Stimulated activated CD4-positive, alpha-beta T cell treated with anti-CD3 and anti-CD28 coated beads, Interleukin-2, amount 100 ng/mL, for 4 hours (primary cell): ENCODE measurements at places on chromosomes 7 and 10.
A peak's percentile ranks its signal among the peaks of the same experiment; 100 is the strongest.

DNA sequence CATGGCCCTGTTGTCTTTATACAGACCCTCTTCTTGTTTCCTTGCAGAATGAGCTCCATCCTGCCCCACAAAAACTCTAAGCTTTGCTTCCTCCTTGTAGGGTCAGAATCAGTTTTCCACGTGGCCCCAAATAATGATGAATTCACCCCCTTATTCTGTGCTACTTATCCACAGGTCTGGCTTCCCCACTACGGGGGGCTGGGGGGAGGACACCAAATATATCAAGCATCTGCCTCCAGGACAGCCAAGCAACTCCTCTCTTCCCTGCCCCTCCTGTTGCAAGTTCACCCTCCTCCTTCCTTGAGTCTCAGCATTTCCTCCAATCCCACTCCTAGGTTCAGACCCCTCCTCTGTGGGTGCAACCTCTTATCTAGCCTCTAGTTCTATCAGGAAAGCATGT is 743.3 kb downstream of the GRID1 start:
- no peak for DNase-seq

- no peak for DNase-seq
Measured at GRCh38 chr7:49297958-49298357, 373.6 kb downstream of the CDC14C start.

- DNase-seq = no peak
Measured at GRCh38 chr10:5951167-5951711, 26.1 kb downstream of the IL15RA start.

- DNase-seq = no peak
Measured at GRCh38 chr7:3200504-3200903, 100.5 kb upstream of the SDK1 start.

DNA sequence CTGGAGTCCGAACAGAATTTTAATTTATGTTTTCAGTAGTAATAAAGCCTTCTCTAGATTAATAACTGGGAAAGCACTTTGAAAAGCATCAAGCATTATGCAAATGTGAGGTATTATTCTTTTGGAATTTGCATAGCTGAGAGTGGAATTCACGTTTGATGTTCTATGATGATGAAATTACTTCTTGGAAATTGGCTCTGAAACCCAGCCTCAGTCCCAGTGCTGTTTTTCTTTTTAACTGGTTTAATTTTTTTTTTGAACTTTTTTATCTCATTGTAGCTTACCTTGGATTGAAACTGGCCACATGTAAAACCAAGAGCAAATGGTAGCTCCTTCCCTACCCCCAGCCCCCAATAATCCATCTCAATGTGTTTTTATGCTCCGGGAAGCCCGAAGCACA is 1.2 kb downstream of the TBXAS1 start:
- DNase-seq = no peak

DNA sequence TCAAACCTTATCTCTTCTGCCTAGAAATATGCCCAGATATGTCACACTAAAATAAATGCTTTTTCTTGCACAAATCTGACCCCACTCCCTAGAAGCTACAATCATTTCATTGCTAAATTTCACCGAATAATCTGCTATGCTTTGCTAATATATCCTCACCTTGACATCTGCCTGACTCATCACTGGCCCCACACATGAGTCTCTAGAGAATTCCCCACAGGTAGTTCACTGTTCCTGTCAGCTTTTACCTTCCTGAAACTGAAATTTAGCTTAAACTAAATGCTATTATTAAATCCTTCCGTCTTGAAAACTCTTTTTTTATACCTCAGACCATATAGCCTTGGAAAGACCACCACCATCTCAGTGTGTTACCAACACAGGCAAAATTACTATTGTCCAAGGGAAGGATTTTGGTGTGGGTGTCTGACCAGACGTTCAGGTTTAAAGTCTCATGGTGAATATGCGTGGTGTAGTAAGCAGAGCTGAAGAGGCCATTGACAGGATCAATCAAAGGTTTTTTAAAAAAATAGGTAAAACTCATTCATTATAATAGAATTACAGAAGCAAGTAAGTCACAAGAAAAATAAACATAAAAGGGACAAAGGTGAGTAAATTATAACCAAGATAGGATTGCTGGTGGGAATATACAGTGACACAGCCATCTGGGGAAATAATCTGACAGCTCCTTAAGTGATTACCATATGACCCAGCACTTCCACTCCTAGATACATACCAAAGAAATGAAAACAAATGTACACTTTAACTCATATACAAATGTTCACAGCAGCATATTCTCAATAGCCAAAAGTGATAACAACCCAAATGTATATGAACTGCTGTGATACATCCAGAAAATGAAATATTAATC is 173.5 kb downstream of the KMT2E start:
- no peak for DNase-seq

GRCh38 chr10:49397036-49397999 is 1.4 kb upstream of the DRGX start:
- DNase-seq = no peak

- DNase-seq = no peak
Measured at GRCh38 chr7:132141109-132141508, 435.2 kb downstream of the PLXNA4 start.

GRCh38 chr10:125101049-125101448 is 59.3 kb downstream of the CTBP2 start:
- DNase-seq = no peak

DNA sequence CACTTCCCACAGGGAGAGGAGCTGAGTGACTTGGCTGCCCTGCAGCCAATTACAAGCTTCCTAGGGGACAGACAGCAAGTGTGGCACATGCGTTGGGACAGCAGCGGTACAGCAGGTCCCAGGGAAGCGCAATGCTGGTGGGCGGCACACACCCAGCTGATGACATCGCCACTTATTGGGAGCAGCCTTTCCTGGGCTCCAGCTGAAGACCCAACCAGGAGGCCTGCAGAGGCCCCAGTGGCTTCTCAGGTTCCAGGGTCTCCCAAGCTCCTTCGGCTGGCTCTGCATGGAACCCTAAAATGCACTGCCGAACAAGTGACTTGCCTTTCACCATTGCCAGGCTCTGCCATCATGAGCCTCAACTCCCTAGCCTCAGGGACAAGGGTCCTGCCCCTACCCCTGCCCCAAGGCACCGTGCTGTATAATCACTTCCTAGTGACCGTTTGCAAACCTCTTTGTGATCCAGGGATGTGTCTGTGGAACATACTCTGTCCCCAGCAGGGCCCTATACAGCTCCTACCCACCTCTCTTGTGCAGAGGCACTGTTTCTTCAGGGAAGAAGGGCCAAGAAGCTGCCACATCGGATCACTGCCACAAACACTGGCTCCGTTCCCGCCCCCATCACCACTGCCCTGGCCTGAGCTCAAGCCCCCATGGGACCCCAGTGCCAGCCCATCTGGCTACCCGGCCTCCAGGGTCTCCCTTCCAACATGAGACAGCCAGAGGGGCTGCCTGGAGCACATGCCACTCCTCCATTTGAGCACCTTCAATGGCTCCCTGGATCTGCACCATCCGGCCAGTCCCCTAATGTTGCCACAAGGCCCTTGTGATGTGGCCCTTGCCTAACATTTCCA is 19.3 kb upstream of the SLIT1 start:
- DNase-seq = no peak

- no peak for DNase-seq
Measured at GRCh38 chr7:116710764-116711452, 38.9 kb downstream of the MET start.

GRCh38 chr10:11042357-11042756 is 24.7 kb downstream of the CELF2 start:
- no peak for DNase-seq

GRCh38 chr7:36986511-36986933 is 262.2 kb upstream of the AOAH start:
- DNase-seq = no peak

GRCh38 chr7:106187613-106188350 is 75.7 kb upstream of the SYPL1 start:
- no peak for DNase-seq

- no peak for DNase-seq
Measured at GRCh38 chr7:26153823-26154783, 2.1 kb downstream of the NFE2L3 start.

DNA sequence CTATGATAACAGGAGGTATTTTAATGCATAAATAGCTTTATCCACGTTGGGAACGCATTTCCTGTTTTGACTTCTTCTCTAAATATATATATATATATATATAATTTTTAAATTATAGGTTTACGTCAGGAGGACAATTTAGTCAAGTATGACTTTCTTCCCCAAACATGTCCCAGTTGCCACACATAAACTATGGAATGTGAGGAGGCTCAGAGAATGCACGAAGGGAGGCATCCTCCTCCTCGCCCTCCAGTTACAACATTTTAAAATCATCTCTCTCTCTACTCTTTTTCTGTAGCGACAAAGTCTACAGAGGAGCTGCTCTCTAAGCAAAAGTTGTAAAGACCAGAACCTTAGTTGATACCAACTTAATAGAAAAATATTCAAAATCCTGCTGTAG is 106.9 kb upstream of the LYZL1 start:
- DNase-seq = no peak

DNA sequence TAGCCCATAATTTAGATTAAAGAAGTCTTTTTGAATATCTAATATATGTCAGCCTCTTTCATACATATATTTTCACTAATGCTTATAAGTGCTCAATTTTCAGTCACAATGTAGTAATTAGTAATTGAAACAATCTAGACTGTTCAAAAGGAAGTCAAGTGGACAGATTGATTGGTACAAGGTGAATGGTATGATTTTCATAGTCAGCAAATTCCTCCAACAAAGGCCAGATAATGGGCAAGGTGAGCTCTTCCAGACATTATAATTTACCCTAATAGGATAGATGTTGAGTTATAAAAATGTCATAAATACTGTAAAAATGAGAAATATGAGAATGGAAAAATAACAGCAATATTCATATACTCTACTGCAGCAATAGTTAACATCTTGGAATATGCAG is 44.4 kb upstream of the OPN4 start:
- no peak for DNase-seq

GRCh38 chr10:49746626-49747302 is 15.4 kb downstream of the OGDHL start:
- DNase-seq = no peak

DNA sequence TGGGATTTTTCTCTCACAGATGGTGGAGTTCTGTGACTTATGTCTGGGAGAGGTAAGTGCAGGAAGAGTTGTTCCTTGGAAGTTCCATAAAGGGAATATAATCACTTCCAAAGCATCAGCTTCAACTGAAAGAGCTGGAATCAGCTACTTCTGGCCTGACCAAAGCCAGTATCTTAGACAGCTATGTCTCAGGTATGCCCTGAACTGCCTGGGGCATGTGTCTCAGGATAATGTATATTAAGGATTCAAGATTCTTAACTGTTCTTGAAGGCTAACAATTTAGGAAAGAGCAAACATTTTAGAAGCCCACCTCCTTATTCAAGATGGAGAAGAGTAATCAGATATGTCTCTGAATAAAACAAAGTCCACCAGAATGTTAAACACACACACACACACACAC is 12.4 kb upstream of the NOBOX start:
- DNase-seq = no peak

- no peak for DNase-seq
Measured at GRCh38 chr10:71916827-71917226, 47.4 kb upstream of the CHST3 start.

GRCh38 chr7:121085922-121086321 is 97.4 kb downstream of the CPED1 start:
- DNase-seq = no peak

DNA sequence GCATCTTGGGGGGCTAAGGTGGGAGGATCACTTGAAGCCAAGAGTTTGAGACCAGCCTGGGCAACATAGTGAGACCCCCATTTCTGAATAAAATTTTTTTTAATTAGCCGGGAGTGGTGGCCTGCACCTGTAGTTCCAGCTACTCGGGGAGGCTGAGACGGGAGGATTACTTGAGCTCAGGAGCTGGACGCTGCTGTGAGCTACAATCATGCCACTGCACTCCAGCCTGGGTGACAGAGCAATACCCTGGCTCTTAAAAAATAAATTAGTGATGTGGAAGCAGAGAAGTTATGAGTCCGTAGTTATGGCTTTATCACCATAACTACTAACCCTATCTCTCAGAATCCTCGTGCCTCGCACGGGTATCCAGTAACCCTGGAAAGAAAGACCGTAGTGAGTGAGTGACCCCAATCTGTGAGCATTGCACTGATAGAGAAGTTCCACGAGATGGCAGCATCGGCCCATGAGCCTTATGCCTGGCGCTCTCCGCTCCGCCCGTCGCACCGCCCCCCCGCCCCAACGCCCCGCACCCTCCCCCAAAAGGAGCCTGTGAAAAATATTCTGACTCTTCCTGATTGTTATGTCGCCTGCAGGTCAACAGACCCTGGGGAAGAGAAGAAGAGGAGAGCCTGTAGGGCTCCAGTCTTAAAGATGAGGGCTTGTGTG is 4.9 kb upstream of the SLC29A3 start:
- peak; percentile 39 for DNase-seq

DNA sequence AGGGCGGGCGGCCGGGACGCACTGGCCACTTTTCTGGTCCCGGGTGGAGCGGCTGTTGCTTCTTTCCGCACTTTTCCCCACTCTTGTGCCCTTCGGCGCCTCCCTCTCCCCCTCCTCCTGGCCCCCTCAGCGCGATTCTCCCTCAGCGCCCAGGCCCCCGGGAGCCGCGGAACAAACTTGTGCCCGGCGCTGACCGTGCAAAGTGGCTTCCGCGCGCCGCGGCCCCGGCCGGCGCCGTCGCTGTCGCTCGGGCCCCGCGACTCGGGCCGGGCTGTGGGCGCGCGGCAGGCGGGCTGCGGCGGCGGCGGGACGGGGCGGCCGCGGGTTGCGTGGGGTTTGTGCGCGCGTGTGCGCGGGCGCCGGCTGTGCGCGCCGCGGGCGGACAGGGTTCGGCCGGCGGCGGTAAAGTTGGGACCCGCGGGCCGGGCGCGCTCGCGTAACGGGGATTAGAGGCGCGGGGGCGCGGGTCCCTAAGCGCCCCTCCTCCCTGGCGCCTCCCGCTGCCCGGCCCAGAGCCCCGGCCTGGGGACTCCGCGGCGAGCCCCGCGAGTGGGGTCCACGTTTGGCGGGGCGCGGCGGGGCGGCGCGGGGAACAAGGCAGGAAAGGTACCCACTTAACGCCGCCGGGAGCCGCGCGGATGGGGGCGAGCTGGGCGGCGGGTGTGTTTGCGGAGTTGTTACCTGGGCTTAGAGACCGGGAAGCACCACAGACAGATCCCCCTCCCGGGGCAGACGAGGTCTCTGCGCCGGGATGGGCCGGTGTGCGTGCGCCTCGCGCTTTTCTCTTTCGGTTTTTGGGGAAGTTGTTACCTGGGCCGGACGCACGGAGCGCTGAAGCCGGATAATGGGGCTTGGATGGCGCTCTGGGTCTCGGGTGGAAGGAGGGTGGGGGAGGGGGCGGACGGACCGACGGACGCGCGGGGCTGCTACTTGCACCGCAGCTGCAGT is 860 bp downstream of the ZEB1 start:
- DNase-seq = peak; percentile 3

- no peak for DNase-seq
Measured at GRCh38 chr7:464454-465401, 54.9 kb downstream of the PDGFA start.

DNA sequence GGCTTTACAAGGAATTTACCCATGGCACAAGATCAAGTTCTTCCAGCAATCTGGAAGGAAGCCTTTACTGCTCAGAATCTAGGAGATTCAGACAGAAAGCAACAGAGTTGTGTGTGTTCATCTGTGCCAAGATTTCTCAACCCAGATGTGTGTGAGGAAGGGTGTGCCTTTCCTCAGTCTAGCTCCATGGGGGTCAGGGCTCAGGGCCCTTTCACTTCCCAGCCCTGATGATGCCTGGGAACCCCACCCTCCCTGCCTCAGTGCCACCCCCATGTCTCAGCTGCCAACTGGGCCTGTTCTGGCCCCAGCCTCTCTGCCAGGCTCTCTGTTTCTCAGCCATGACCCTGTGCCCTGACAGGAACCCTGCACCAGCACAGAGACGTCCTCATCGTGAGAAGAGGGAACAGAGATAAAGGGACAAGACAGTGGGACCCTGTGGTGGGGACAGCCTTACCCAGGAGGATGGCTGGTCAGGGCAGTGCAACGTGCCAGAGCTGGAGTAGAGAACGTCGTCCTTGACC is 102.0 kb downstream of the VIPR2 start:
- no peak for DNase-seq
